ENCODE measurements at places on chromosomes 12 and 14. TPM values are rescaled to one million over a fixed set of nuclear protein-coding genes. Genes with fewer than 3 reads are reported as not detected.
A peak's percentile ranks its signal among the peaks of the same experiment; 100 is the strongest.

Gene TPPP2
- not detected for polyA plus RNA-seq

Gene TMEM179
- polyA plus RNA-seq = not detected

Gene FIGNL2
- polyA plus RNA-seq = 0.07 TPM

Gene DIO2
- polyA plus RNA-seq = not detected

Gene CELA1
- polyA plus RNA-seq = not detected

Gene BCL7A
- polyA plus RNA-seq = 1.5 TPM

DNA sequence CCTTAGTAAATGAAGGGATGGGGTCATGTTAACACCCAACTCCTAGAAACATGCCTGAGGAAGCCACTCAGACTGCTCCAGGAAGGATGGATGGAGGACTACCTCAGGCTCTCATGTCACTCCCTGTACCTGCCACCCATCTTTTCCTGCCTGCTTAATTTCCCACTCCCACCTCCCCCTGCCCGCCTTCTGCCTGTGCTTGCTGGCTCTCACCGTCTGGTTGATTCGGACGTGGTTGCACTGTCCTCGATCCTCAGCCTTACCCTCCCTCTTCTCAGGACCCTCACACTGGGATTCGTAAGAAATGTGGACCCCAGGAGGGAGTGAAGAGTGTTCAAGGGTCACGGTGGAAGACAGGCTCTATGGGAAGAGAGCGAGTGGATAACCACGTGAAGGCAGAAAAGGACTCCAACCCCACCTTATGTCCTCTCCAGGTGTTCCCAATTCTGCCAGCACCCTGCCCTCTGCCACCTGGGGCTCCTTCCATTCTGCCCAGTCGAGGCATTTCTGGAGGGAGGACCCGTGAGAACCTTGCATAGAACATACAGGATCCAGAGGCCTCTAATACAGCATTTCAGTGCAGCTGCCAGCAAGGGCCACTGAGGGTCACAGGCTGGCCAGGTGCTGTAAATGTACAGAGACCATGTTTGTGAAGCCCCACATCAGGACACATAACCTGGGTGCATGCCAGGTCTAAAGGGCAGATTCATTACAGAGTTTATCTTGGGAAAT, 12.9 kb downstream of the ITGB7 start:
- DNase-seq = no peak

DNA sequence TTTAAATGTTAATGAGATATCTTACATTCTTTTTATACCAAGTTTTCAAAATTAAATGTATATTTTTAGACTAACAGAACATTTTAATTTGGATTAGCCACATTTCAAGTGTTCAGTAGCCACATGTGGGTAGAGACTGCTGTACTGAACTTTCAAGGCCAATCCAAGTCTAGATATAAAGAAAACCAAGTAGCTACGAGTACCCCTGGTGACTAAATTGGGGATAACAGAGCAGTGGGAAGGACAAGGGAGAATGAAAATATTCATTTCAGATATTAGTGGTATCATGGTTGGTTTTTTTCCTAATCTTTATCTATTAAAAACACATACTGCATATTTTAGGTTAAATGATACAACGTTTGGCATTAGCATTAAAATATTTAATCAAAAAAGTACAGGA, 69.4 kb upstream of the RHOJ start:
- DNase-seq = no peak

DNA sequence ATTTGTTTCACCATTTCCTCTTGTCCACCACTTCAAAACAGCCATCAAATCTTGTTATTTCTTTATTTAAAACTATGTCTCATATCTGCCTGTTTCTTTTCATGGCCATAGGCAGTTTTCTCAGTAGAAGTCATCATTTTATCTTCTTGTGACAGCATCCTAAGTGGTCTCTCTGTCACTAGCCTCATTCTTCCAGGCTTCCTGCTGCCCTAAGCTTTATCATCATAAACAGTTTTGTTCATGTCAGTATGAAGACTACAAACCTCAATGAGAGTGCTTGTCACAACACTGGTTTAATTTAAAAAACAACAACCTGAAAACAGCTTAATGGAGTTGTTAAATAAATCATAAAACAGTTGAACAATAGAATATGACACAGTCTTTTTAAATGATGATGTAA, 387.8 kb upstream of the RPL10L start:
- DNase-seq = no peak

- no peak for DNase-seq
These were observed 5.8 kb downstream of the ASCL4 start for GRCh38 chr12:107780298-107780697.

- DNase-seq = no peak
These were observed 89.4 kb downstream of the PAX9 start for GRCh38 chr14:36751106-36751505.

DNA sequence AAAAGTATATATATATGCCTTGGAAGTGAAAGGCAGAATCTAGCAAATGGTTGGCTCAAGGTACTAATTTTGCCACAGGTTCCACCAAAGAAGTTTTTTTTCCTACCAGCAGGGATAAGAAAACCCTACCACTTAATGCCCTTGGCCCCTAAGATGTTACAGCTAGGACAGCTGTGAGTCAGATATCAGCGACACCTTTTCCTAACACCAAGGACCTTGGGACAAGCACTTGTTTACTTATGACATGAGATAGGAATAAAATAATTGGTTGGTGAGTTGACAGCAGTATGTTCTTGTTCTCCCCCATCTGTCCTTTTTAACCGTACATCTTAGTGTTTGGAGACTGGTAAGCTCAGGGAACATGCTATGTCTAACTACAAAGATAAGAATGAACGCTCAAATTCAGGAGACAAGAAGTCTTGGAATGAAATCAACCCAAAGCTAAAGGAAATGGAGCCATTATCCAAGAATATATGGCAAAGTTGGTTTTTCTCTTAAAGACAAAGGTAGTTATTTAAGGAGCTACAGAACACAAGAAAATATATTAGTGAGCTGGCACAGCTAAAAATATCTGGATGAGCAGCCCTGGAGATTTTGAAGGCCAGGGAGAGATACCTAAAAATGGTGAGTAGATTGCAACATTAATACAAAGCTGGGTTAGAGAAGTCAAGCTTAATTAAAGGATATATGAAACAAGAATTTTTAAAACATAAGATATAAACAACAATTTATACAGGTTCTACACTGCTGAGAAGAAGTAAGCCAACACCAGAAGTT, 126.8 kb downstream of the TMTC1 start:
- no peak for DNase-seq

DNA sequence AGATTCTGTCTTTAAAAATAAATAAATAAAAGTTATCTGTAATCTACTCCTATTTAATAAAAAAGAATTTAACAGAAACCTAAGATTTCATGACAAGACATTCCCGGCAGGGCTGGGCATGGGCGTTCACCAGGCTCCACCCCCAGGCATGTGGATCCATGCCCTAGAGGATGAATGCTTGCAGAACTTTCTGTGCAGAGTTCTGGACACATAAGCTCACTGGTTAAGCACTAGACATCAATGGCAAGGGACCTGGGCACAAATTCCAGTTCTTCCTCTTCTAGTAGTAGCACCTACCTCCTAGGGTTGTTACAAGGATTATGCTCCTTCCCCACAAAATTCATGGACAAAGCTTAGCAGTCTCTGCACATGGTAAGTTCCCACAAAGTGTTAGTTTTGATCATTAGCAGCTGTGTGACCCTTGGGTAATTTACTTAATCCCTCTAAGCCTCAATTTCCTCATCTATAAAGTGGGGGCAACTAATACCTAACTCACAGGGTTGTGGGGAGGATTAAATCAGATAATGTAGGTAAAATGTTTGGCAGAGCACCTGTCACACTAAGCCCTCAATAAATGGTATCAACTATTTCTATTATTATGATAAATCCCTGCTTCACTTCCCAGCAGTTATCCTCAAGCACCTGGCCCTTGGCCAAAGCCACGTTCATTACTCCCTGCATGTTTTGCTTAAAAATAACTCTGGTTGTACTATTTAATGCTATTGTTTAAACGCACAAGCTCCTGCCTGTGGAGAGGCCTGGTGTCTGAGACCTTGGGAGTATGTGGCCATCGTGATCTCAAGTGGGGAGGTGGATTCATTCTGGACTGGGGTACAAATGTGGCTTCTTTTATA, 9.8 kb downstream of the GALNT6 start:
- DNase-seq = no peak

DNA sequence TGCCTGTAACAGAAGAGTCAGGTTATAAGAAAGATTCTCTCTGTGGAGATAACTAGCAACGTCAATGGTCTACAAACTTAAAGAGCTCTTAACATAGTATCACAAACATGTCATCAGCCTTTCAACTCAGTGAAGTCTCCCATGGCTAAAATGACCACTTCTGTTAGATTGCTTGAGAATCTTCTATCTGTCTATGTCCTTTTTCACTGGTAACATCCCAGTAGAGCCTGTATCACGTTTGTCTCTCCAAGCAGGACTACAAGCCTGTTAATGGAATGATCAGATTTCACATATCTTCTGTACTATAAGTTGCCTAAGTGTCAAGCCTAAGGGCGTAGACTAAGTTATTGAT, 50.7 kb downstream of the SLC2A13 start:
- DNase-seq = no peak

DNA sequence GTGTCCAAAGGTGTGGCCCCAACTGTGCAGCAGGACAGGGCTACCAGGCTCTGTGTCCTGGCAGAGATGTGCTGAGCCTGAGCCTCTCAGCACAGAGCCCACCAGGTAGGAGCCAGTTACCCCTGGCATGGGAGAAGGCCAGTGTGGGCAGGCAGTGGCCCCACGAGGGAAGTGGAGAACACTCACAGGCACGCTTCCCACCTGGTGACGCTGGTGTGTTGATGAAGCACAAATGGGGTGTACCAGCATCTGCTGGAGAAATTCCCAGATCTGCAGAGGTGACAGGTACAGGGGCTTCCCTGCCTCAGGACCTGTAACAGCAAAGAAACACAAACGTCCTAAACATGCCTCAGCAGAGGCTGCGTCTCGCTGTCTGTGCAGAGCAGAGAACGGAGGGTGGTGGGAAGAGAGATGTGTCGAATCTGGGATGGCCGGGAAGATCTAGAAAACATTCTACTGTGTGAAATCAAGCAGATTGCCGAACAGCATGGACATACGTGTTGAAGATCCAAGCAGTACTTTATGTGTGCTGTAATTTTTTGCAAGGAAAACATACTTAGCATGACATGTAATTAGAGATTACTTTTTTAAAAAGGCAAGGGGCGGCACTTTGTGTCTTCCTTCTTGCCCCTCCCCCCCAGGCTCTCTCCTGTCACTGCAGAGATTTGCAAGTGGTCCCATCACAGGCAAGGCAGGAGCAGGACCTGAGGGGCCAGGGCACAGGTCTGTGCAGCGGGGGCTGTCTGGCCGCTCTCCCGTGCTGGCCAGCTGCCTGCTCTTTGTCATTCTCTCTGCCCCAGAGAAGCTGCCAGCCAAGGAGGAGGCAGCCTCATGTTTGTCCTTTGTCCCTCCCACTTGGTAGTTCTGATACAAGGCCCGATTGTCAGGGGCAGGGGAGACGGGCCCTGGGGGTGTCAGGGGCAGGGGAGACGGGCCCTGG, 17.3 kb downstream of the HIP1R start:
- no peak for DNase-seq

GRCh38 chr14:49366416-49366815, 219.8 kb downstream of the RPS29 start:
- no peak for DNase-seq

DNA sequence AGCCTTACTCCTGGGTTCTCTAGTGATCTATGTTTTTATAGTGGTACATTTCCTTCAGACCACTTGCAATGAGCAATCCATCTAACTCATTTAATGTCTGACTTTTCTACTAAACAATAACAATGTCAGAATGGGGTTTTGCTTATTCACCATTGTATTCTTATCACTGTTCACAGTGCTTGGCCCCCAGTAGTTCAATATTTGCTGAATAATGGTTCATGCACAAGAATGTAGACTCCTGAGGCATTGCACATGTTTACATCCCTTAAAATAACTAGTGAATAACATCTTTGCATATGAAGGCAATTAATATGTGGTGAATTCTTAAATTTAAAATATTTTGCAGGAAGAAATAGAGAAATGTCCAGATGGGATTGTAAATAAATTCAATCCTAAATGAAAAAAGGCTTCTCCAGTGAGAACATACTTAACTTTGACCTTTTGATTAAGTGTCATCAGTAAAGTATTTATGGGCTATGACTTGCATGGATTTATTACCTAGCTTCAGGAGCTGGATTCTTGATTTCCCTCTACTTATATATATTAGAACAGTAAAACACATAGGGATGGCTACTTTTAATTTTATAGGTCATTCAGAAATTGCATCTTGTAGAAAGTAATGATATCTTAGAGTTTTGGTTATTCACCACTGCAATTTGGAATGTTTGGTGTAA, 3.4 kb downstream of the CCER1 start:
- no peak for DNase-seq

DNA sequence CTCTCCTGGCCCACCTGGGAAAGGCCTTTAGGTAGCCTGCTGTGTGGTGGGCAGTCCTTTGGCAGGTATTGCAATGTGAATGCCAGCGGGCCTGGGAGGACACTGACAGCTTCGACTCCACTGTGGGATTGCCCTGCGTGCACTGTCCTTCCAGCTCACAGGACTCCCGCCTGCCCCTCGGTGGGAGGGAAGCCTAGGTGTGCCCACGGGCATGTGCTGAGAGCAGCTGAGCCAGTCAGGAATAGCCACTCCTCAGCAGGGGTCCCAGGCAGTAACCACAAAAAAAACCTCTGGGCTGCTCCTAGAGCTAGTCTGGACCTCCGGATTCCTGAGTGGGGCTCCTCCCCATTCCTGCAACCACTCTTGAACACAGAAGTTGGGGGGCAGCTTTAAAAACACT, 278.2 kb downstream of the FOXN3 start:
- DNase-seq = no peak

DNA sequence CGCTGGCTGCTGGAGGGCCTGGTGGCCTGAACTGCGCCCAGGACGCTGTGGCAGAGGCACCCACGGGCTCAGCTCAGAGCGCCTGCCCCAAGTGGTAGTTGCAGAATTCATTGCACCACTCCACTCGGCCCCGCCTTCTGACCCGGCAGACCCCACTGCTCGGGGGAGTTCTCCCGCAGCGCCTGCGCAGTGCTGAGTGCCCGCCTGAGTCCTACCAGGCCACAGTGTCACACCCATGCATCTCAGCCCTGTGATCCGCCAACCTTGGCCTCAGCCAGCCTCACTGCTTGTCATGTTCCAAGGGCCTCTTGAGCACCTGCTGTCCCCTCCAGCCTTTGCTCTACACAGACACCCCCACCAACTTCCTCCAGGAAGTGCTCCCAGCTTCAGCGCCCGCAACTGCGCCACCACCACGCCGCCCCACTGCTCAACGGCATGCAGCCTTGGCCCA, 12.2 kb downstream of the DEGS2 start:
- peak; percentile 61 for DNase-seq

- DNase-seq = no peak
These were observed 506 bp downstream of the EMP1 start for GRCh38 chr12:13197032-13197431.

DNA sequence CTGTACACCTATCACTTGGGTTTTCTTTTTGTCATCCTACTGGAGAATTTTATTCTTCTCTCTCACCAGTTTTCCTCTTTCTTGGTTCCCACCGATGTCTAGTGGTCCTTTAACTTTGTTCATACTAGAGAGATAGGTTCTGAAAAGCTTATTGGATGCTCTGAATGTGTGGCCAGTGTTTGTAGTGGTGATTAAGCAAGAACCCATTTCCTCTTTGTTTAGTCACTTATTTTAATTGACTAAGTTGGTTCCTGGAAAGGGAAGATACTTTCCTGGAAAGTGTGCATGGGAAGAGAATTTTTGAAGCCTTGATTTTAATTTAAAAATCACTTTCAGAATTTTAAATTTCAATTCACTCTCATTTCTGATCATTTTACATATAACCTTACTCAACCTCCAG, 127.2 kb downstream of the OTOGL start:
- no peak for DNase-seq
